ENCODE measurements at places on chromosomes 1 and 21.

GRCh38 chr1:107739651-107740050, 225.3 kb downstream of the VAV3 start:
- no peak for DNase-seq

DNA sequence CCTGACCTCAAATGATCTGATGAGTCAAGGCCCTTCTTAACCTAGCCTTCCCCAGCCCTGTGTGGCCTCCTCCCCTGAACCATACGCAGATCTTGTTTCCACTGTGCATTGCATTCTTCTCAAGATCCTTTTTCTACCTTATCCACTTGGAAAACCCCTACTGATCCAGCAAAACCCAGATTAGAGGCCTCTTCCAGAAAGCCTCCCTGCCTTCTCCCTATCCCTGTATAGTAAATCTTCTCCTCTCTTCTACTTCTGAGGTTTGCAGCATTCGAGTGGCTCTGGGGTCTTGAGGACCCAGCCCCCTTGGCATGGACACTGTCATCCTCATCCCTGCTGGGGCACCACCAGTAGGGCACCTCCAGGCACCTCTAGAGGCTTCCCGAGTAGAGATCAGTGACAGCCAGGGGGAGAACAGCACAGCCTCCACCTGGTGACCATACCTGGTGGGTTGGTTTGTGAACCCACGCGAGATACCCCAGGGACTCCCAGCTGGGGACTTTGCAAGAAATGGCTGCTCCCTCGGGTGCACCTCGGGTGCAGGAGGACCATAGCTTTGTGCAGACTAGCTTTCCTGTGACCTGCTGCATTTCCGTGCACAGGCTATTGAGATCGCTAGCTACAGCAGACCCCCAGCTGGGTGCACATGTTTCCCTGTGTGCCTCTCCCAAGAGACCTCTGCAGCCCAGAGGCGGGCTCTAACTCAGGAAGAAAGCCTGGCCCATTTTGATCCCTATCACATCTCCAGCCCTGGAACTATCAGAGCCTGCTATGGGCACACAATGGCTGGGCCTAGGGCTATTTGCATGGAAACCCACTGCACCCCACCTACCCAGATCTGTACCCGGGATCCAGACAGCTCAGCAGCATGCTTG, 34.2 kb downstream of the MATN1 start:
- no peak for DNase-seq

- no peak for DNase-seq
Observed at GRCh38 chr1:227416156-227416830, 98.0 kb upstream of the CDC42BPA start.

GRCh38 chr1:5950994-5951785, 41.0 kb downstream of the NPHP4 start:
- DNase-seq, result no peak

- DNase-seq, result no peak
Observed at GRCh38 chr21:42581993-42582786, 68.5 kb downstream of the SLC37A1 start.

- DNase-seq, result no peak
Observed at GRCh38 chr1:4726620-4727341, 72.4 kb downstream of the AJAP1 start.

- DNase-seq, result no peak
Observed at GRCh38 chr1:32639489-32640075, 10.8 kb downstream of the ZBTB8OS start.

DNA sequence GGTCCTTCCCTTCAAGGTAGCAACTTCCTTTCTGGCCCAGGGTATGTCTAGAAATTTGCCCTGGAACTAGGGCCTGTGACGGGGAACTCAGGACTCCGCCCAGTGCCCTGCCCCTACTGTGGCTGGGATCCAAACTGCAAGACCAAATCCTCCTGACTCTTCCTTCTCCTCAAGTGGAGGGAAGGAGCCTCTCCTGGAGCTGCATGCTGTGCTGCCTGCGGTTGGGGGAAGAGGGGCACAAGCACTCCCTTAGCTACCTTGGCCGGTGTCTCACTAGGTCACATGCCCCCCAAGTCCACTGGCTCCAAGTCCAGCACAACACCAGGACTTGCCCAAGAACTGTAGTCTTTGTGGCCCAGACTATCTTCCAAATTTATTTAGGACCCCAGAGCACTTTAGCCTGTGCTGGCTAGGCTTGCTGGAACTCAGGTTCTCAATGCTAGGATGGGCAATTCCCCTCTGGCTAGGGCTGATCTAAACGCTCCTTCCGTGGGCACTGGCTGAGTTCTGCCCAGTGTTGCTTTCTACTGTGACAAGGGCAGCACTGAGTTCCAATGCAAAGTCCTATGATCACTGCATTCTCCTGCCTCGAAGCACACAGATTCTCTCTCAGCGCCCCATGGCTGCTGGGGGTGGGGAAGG, 12.2 kb downstream of the ADSS2 start:
- DNase-seq, result no peak

- DNase-seq, result no peak
Observed at GRCh38 chr1:36084497-36085115, 712 bp downstream of the TEKT2 start.

DNA sequence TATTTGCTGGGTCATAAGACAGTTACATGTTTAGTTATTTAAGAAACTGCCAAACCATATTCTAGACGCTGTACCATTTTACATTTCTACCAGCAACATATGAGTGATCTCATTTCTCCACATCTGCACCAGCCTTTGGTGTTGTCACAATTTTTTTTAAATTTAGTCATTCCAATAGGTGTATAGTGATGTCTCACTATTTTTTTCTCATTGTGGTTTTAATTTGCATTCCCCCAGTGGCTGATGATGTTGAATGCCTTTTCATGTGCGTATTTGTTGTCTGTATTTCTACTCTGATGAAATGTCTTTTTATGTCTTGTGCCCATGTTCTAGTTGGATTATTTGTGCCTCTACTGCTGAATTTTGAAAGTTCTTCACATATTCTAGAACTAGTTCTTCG, 38.4 kb downstream of the NFASC start:
- no peak for DNase-seq

DNA sequence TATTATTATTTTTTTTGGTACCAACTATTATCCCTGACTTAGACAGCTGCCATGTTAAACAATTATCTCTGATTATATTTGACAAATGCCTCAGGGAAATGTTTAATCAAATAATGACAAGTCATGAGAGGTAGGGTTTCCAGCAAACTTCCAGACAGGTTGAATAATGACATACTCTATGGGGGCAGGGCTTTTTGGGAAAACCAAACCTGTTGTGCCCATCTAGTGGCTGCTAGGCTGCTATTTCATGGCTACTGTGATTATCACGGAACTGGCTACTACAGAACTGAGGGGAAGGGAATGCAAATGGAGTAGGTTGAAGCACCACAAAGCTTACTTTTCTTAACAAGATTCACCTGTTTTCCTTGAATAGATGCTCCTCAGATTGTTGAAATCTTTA, 77.6 kb downstream of the DUSP10 start:
- DNase-seq, result no peak

DNA sequence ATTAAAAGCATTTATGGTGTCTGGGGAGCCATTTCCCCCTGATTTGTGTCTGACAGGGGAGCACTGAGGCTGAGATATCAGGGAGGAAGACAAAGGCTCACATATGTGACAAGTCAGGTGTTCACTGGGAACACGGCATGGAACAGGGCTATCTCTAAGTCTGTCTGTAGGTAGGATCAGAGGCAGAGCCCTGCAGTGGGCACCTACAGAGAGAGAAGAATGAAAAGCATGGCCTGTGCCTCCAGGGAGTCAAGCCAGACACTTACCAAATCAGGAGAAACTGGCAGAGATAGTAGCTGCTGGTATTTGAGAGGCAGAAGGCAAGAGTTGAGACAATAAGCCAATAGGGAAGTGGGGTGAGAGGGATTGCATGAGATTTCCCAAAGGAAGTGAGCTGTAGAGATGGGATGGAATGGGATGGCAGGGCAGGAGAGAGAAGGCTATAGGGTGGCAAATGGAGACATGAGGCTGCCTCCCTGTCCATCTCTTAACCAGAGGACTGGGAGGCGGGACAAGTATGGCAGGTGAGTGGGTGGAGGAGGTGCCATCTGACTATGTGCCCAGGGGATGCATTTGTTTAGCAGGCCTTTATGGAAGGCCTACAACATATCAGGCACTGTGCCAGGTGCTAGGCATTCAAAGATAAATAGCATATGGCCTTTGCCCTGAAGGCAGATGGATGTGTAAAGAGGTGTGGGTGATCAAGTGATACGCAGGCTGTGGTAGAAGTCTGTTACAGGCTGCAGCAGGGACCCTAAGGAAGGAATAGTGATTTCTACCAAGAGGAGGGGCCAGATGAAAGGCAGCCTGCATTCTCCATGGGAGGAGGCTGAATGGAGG, 136.2 kb upstream of the IPO9 start:
- DNase-seq, result no peak

GRCh38 chr1:3841491-3841890, 15.5 kb downstream of the CEP104 start:
- DNase-seq, result no peak

DNA sequence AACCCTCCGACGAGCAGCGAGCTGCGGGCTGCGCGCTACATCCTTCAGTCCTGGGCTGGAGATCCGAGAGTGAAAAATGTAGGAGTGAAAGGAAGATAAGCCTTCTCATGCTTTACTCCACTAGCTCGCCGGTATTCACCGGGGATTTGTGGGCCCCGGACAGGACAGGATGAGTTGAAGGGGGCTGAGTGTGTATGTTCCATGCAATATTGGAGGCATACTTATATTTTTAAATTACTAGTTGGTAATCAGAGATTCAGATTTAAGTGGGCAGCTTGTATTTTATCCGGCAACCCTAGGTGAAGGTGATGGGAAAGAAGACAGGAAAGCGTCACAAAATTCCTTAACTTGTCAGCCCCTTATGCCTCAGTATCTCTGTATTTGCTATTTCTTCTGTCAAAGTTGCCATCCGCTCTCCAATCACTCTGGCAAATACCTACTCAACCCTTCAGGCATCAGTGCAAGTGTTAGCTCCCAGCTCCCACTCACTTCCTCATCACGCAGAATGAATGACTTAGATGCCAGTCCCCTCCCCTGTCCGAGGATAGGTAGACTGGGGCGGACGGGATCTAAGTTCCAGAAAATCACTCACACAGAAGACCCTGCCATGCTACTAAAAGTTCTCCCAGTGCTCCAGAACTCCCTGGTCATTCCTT, 503 bp upstream of the PIGM start:
- DNase-seq, result no peak

GRCh38 chr1:36984675-36985074, 49.6 kb downstream of the GRIK3 start:
- no peak for DNase-seq

DNA sequence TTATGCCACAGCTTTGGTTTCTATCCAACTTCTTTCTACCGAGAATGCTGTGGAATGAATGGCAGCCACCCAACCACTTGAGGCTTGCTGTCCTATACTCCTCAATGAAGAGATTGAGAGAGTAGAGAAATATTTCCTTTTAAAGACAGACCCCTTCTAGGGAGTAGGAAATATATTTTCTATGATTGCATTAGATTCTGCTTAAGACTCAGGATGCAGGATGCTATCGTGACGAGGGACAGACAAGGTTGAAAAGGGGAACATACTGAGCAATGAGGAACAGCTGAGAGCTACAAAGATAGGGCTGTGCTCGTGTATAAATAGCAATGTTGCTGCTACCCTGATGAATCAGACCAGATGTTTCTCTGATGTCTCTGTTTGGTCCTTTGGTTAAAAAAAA, 7.1 kb upstream of the RASAL2 start:
- DNase-seq, result no peak

Measured in GM12892 (cell line).